Glomerular endothelial cell (primary cell): ENCODE measurements at places on chromosomes 4 and X.
A peak's percentile ranks its signal among the peaks of the same experiment; 100 is the strongest.

GRCh38 chrX:29746326-29746725, 469.0 kb upstream of the MAGEB2 start:
- no peak for DNase-seq

DNA sequence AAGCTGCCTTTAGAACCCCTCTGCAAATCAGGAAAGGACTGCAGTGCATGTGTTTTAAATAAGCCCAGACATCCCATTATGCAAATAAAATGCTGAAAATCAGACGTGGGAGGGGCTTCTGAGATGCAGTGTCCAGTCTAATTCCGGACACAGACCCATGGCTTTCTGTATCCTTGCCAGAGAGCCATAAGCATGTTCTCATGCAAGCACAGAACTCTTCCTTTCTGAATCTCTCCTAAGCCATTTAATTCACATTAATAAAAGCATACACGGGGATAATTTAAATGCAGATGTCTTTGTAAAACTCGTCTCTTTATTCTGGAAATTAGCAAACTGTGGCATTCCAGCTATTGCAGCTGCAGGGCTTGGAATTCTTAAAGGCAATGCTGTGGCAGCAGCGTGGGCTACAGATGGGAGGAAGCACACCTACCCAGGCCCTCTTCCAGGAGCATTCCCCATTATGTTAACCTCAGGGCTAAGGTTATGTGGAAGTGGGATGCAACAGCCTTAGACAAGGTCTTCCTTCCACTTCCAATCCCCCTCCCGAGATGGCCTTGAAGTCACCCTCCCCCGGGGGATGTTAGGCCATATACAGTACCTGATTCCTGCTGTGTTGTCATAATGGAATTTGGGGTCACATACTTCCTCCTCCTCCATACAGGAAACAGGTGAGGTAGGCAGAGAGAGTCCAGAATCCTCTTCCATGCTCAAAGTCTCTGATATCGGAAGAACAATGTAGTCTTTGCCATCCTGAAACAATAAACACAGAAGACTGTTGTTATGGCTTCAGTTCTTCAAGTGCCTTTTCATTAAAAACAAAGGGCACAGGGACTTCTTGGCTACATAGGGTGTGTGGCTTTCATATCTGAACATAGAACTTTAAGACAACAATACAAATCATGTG, 38.1 kb downstream of the KDR start:
- no peak for DNase-seq

DNA sequence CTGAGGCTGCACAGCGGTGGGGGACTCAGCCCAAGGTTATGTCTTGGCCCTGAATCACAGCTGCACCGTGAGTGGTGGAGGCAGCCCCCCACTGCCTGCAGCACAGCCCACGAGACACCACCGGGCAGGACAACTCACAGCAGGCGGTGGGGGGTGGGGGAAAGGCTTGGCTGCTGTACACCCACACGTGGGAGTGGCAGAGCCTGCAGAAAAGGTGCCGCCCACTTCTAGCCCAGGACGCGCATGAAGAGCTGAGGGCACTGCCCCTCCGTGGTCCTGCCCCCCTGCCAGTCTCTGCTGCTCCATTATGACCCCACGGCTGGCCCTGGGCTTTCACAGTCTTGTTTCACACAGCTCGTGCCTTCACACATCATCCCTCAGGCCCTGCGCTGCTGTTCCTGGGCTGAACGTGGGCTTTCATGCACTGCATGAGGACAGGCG, 40.8 kb downstream of the FGFRL1 start:
- DNase-seq: no peak

- DNase-seq: no peak
These were observed 71.5 kb downstream of the SORBS2 start for GRCh38 chr4:185740471-185740873.

DNA sequence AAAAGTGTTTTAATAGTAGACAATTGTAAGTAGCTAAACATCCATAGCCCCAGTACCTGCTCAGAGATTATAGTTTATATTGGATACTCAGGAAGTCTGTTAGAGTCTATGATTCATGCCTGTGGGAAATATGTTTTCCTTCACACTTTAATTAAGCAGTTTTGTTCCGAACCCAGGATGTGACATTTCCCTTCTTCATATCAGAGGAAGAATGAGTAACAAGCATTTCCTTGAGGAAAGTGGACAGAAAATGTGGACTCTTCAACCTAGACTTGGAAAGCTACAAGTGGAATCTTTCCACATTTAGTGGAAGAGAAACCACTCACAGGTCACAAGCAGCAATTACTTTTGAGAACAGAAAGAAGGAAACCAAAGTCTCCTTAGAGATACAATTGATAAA, 419.4 kb downstream of the C4orf33 start:
- peak; percentile 94 for DNase-seq

GRCh38 chr4:168585168-168586091, 88.6 kb downstream of the PALLD start:
- DNase-seq: no peak

DNA sequence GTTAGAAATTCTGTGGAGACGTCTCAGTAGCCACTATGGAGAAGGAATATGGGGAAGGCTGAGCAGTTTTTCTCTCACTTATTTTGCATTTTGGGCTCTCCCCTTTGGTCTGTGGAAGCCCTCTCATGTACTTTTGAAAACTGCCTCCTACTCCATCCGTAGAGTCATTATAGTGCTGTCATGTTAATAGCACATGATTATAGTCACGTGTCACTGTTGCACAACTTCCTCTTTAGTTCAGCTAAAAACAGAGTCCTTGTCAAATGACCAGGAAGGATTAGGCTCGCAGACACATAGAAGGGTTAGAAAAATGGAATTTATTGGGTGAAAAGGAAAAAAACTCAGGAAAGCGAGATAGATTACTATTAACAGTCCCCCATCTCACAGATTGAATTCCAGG, 258.2 kb upstream of the CXorf51A start:
- DNase-seq: no peak

- no peak for DNase-seq
These were observed 357.8 kb downstream of the MID1IP1 start for GRCh38 chrX:39158801-39159657.
